Fibroblast of lung (primary cell): ENCODE measurements at places on chromosomes 3 and 15.
A peak's percentile ranks its signal among the peaks of the same experiment; 100 is the strongest.

GRCh38 chr15:81002009-81002330 lies 1.2 kb downstream of the TLNRD1 start:
- no peak for DNase-seq

- DNase-seq = peak; percentile 64
These were observed 9.2 kb upstream of the PGPEP1L start for GRCh38 chr15:99016680-99017321.

DNA sequence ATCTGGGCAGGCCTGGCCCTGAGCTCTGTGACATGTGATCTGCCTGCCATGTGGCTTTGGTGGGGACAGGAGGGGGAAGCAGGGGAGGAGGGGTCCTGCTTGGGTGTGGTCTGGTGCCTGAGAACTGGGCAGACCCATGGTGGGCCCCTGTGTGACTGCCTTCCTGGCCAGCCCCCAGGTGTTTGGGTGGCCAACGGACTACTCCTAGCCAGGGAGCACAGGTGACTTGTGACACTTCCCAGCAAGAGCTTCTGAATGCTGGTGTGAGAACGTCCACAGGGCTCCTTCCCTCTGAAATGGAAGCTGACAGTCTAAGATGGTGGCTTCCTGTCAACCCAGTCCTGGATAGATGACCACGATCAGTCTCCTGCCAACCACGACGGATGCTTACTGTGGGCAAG lies 136.1 kb upstream of the MEF2A start:
- no peak for DNase-seq

- DNase-seq = no peak
These were observed 68.3 kb upstream of the TBC1D5 start for GRCh38 chr3:17810759-17811158.

DNA sequence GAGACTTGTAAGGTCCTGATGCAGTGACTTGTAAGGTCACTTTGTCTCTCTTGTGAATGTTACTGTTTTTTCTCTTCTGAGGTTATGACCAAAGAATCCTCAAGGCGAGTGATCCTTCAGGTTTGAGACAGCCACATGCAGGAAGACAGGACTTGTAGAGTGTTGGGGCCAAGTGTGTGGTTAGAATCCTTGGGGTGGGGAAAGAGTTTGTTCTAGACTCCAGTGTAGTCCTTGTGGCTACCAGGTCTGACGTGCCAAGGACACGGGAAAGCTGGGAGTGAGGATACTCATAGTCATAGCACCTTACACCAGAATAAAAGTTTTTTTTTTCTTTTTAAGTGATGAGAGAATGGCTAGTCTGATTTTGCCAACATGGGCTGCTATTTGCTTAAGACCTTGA lies 7.3 kb upstream of the SACM1L start:
- DNase-seq = no peak

- peak; percentile 29 for DNase-seq
These were observed 32.8 kb downstream of the ARRDC4 start for GRCh38 chr15:97993310-97993738.

DNA sequence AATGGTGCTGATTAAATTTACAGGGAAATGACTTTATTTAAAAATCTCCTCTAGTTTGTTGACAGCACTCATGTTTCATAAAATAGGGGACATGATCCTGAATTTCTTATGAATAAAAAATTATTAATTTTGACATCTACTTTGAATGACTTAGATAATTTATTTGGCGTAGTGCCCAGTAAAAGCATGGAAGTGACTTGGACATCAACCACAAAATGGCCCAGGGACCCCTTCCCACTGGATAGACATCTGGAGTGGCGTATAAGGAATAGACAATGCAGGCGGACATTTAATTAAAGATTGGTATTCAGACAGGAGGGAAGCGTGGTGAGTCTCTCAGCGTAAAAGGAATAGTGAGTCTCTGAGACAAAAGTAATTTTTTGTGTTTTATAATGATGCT lies 79.8 kb downstream of the ADAMTSL3 start:
- no peak for DNase-seq

DNA sequence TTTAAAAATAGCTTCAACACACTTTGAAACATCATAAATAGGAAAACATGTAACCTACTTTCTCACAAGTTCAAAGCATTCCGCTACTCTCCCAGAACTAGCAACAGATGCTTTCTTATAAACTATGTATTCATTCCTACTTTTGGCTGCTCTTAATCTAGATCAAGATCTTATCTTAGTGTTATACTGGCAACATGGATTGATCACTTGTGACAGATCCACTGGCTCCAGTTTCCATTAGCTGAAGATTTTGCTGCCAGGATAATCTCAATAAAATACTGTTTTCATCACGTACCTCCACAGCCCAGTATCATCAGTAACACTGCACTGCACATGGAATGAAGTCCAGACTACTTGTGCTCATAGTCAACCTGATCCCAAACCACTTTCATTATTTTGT lies 491.7 kb upstream of the AGTR1 start:
- no peak for DNase-seq

DNA sequence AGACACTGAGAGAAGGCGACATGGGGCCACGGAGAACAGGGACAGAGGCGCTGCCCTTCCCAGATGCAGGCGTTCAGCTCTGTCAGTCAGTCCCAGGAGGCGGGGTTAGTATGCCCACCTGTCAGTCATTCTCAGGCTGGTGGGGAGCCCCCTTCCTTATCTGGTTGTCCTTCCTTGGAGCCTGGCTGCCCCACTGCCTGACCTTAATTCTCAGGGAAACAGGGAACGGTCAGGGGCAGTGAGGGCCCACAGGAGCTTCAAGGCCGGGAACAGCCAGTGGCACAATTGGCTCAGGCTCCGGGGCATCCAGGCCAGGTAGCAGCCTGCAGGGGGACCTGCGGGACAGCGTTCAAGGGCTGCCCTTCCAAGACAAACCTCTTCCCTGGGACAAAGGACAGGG lies 133.2 kb downstream of the CHSY1 start:
- DNase-seq = no peak

DNA sequence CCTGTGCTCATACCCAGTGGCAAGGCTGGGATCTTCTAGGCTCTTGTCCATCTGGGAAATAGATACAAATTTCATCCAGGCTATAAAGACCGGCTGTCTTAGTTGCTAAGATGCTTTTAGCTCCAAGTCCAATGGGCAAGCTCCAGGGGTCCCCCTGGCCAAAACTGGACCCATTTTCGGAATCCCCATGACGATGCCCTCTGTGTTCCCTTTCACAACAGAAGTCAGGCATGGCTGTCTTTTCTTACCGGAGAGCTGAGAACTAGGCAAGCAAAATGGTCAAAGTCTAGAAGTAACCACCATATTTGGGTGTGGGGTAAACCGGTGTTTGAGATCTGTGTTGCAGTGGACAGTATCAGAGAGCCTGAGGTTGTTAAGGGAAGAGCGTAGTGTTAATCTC lies 1.0 kb downstream of the GLYCTK start:
- DNase-seq = no peak

- DNase-seq = peak; percentile 40
These were observed 97.9 kb downstream of the NAALADL2 start for GRCh38 chr3:174957081-174957480.

- no peak for DNase-seq
These were observed 31.3 kb downstream of the TARS3 start for GRCh38 chr15:101692801-101693598.

DNA sequence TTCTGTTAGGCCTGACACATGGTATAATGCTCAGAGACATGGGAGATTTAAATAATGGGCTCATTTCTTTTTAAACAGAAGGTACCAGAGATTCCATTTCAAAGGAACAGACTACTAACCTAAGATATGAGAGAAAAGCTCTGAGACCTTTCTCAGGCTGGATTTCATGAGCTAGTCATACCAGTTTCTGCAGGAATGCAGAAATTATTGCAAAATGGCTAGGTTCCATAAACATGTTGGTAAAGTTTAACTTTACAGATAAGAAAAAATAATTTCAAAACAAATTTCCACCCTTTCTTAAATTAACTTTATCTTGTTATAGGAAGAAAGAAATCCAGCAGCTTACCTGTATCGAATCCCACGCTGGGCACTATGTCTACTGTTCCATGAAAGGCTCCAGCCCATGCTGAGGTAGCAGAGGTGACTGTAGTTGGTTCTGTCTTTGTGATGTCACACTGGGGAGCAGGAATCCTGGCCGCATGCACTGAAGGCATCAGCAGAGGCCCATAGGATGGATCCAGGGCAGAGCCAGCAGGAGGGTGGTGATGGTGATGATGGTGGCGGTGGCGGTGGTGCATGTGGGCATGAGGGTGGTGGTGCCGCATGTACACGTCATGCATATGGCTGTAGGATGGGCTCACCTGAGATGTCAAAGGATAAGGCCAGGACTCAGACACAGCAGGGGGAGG lies 22.6 kb downstream of the VGLL3 start:
- DNase-seq = no peak

GRCh38 chr15:69973102-69973714 lies 124.5 kb downstream of the TLE3 start:
- DNase-seq = peak; percentile 52

DNA sequence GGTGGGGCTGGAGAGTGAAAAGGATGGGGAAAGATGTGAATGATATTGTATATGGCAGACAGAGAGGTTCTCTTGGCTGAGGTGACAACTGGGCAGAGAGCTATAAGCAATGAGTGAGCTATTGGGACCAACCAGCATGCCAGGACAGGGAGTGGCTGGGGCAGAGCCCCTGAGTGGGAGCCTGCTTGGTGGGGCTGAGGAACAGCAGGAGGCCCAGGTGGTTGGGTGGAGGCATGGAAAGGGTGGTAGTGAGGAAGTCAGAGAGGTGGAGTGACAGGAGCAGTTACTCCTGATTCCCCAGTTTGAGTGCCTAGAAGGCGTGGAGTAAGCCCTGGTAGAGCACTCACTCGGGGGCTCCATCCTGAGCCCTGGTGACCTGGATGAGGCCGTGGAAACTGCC lies 15.5 kb upstream of the TNFAIP8L3 start:
- no peak for DNase-seq

DNA sequence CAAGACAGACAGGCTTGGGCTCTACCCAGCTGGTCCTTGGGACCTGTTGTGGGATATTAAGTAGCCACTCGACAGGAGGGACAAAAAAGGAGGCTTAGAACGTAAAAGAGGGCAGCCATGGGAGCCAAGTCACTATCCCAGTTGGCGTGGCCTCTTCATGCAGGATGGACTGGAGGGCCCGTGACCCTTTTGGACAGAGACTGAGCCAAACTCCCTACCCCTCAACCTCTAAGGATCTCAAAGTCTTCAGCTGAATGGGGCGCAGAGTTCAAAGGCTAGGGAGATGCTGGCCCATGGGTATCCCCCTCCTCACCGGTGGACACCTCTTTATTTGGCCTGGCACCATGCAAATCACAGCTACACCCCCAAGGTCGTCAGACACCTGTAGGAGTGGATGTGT lies 57.8 kb upstream of the SEC13 start:
- DNase-seq = no peak

- DNase-seq = no peak
These were observed 5.3 kb upstream of the ZNF445 start for GRCh38 chr3:44482721-44483120.

- no peak for DNase-seq
These were observed 135.2 kb downstream of the RYR3 start for GRCh38 chr15:33445984-33446383.

DNA sequence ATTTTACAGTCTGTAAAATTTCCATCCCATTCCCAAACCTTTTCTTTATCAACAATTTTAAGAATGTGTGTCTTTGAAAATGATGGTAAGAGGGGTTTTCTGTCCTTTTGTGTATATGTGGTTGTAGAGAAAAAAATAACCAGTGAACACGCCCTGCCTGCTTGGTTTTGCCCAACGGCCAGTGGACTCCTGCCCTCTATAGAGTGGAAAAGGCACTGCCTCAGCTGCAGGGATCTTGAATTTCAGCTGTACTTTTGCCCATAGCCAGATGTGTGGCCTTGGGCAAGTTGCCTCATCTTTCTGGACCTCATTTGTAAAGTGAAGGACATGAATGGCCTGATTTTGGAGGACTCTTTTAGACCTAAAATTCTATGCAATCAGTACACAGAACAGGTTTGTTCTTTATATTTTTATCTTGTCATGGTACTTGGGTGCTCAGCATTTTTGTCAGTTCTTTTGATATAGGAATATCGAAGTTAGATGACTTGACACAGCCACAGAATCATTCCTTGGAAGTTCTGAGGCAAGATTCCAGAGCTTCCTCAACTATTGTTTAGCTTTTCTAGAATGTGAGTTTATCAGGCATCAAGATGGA lies 81.0 kb downstream of the CLDN11 start:
- peak; percentile 40 for DNase-seq

DNA sequence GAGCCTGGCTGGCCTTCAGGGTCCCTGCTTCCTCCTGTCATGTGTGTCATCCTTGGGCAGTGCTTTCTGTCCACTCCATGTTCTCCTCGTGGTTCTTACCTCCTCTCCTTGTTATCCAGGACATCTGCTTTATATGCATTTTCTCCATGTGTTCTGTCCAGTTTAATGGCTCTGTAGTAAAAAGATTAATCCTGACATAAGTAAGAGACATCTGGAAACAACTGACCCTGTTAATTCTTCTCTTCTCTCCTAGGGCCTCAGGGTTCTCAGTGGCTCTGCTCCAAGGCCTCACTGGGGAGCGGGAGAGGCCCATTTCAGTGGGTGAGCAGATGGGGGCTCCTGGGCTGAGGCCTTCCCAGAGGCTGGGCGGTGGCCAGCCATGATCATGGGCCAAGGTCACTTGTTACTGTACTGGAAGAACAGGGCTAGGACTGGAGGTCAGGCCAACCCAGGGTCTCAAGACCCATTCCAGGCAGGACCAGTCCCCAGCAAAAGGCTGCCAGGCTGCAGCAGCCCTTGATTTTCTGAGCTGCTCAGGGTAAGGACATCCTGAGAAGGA lies 20.2 kb upstream of the CDCP1 start:
- no peak for DNase-seq

DNA sequence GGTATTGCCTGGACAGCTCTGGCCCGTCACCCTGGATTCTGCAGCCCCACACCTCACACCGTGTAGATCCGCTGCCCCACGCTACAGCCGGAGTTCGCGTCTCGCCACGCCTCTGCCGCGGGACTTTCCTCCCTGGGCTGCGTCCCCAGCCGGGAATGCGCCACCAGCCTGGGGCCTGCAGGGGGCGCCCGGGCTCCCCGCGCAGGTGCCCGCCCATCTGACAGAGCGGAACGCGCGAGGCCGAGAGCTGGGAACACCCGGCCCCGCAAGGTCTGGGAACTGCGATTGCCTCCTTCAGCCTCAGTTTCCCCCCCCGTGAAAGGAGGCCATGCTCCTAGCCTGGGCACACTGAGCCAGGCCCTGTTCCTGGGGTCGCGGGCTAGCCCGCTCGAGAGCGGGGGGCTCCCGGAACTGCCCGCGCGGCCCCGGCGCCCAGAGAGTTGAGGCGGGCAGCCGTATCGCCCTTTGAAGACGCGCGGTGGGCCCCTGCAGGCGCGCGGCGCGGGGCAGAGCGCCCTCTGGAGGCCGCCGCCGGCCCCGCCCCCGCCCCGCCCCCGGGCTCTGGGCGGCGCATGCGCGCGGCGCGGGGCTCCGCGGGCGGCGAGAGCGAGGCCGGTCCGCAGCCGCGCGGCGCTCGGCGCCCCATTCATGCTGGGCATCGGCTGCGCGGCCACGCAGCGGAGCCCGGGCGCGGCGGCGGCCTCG lies at the start of gene PLXNA1:
PLXNA1 (plus strand) TSS at position 645 of the 705 bp plus-strand sequence. CDS start 5,479 bp downstream, outside the sequence.
- peak; percentile 74 for DNase-seq

GRCh38 chr3:143859465-143860203 lies 11.4 kb upstream of the SLC9A9 start:
- DNase-seq = no peak

- DNase-seq = peak; percentile 56
These were observed 55.0 kb downstream of the GOLIM4 start for GRCh38 chr3:168040607-168041208.
